ENCODE measurements at places on chromosomes 16 and 17.

DNA sequence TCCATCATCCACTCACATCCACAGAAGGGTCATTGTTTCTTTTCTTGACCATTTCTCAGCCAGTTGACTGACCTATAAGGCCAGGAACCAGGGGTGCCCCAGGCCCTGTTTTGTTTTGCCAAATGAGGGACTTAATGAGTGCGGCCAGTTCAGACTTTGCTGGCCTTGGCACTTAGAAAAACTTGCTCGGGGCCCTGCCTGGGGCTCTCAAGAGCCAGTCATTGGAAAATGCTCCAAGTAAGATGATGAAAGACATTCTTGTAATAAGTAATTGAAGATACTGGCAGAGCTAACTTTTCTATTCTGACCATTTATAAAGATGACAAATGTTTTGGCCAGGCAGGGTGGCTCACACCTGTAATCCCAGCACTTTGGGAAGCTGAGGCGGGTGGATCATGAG, 29.0 kb upstream of the CLEC18B start:
- peak; percentile 22 for DNase-seq

DNA sequence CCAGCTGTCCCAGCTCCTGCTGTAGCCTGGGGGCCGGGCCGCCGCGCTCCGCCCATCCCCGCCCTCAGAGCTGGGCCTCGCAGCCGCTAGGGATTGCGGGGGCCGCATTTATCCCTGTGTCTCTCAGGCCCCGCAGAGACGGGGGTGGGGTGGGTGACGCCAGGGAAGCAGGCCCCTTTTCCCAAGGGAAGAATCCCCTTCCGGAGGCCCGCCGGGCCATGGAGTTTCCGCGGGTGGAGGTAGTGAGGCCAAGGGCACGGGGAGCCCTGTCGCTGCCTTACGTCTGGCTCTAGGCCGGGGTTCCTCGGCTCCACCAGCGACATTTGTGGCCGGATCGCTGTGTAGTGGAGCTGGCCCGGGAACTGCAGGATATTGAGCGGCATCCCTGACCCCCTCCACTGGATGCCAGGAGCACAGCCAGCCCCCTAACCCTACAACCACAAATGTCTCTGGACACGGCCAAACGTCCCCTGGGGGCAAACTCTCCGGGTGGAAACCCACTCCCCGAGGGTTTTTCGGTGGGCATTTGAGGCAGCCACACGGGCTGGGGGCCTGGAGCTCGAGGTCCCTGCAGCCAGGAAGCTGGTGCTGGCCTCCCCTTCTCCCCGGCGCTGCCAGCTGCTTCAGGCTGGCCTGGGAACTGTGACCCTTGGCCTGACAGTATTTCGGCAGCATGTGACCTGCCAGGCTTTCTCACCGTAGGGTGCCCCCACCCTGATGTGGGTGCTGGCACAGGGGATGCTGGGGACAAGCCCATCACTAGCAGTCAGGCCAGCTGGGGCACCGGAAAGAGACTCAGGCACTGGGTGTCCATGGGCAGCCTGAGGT, 12.0 kb upstream of the CD300A start:
- DNase-seq = peak; percentile 80

DNA sequence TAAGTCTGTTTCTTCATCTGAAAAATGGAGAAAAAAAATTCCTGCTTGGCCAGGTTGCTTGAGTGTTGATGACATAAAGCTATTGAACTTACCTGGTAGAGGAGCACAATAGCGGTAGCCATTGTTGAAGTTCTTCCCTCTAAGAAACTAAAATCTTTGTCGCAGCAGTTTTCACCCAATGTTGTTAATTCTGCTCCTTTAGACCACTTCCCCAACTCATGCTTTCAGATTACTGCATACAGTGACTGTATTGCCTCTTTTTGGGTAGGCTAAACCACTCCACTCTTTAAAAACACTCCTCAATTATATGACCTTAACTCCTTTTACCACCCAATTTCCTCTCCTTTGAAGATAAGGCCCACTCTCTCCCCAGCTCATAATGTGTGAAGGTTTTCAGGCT, 35.7 kb upstream of the CCL2 start:
- DNase-seq = no peak

DNA sequence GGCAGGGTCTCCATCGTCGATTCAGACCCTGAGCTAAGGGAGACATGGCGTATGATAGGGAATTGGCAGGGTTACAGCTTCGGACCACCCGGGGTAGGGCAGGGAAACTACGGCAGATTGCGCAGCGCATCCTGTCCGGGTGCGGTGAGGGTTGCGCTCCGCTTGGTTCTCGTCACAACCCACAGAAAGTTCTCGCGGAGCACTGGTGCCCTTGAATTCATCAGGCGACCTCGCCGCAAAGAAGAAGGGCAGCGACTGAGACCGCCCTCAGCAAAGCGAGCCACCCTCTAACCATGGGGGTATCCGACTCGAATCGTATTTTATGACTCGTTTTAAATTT, 1.2 kb downstream of the HS3ST3B1 start:
- DNase-seq = no peak

DNA sequence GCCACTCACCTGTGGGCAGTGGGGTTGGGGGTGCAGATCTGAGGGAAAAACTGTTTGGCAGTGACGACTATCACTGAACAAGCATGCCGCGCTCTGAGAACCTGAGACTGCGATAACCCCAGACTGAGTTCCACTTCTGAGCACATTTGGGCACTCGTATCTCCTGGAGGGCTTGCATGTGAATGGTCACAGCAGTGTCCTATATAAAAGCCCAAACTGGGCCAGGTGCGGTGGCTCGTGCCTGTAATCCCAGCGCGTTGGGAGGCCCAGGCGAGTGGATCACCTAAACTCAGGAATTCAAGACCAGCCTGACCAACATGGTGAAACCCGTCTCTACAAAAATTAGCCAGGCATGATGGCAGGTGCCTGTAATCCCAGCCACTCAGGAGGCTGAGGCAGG, 18.7 kb downstream of the ATP2C2 start:
- no peak for DNase-seq

- DNase-seq = no peak
These were observed 606.3 kb upstream of the CDH11 start for GRCh38 chr16:65728167-65728566.

DNA sequence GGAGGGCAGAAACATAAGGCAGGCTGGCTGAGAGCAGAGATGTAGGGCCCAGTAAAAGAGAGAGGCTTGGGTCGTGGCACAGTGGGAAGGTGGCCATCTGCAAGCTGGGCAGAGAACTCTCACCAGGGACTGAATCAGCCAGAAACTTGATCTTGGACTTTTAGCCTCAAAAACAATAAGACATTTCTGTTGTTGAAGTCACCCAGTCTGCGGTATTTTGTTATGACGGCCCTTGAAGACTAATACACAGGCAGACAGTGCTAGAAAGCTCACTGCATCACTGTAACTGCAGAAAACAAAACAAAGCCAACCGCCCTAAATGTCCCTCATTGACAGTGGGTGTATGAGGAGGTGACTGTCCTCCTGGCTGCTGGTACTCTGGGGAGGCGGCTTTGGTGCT, 3.9 kb upstream of the JPH3 start:
- DNase-seq = no peak

GRCh38 chr17:68182940-68183551, 64.8 kb upstream of the AMZ2 start:
- DNase-seq = no peak

GRCh38 chr16:50103764-50104163, 38.0 kb downstream of the HEATR3 start:
- DNase-seq = peak; percentile 20

DNA sequence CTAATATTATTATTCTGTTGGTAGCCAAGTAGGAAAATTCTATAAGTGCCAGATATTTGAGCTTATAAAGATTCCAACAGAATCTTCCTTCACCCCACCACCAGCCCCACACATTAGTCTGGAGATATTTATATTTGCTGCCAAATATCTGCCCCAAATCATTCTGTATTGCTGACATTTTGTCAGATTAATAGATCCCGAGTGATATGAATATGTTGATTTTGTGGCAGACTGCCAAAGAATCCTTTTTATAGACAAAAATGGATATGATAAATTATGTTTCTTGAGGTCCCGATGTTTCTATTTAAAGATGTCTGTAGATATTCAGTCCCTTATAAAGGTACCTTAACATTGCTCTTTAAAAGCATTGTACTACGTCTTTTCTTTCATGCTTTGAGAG, 162.2 kb upstream of the KCNJ16 start:
- peak; percentile 24 for DNase-seq

DNA sequence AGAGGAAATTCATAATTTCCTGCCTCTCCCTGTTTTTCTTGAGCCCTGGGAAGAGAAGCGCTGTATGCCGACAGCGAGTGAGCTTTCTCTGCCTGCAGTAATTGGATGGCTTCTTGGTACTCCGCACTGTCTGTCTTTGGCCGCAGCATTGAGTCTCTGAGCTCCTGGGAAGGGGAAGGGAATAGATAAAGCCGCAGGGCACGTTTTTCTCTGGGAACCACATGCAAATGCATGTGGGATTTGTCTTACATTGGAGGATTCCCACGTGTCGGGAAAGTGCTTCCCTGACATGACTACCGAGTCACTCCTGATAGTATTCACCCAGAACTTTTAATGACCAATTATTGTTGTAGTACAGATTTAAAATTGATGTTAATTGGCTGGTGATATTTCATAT, 385.9 kb downstream of the CPPED1 start:
- no peak for DNase-seq

- no peak for DNase-seq
These were observed 211.5 kb upstream of the TNRC6C start for GRCh38 chr17:77746896-77747554.

- DNase-seq = no peak
These were observed 9.9 kb downstream of the FMNL1 start for GRCh38 chr17:45231481-45232116.

DNA sequence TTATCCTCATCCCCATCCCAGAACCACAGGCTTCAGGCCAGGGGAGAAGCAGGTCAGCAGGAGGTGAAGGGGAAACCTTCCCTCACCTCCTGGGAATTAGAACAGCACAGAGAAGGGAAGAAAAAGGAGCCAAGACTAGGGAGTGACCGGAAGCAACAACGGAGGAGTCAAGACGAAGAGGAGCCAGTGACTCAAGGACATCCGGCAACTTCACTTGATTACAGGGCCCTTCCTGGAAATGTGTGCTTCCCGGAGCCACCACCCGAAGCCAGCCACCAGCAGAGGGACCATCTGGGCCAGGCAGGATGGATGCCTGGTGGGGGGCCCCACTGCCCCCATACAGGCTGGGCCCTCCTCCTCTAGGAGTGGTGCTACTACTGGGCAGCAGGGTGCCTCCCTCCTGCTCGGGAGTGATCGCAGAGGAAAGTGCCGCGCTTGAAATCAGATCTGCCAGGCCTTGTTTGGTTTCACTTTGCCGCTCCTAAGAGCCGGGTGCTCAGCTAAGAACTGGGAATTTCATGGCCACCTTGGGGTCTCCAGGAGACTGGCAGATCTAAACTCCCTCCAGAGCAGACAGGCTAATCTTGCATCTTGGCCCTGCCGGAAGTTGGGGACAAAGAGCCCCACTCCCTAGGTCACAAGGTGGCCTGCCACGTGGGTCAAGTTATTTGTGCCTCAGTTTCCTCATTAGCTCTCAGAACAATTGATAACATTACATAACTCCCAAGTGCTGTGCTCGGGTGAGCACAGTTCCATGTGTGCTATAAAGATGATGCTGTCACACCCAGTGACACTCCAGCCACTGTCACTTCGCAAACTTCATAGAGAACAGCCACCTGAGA, 6.6 kb downstream of the CDC42EP4 start:
- DNase-seq = peak; percentile 67

DNA sequence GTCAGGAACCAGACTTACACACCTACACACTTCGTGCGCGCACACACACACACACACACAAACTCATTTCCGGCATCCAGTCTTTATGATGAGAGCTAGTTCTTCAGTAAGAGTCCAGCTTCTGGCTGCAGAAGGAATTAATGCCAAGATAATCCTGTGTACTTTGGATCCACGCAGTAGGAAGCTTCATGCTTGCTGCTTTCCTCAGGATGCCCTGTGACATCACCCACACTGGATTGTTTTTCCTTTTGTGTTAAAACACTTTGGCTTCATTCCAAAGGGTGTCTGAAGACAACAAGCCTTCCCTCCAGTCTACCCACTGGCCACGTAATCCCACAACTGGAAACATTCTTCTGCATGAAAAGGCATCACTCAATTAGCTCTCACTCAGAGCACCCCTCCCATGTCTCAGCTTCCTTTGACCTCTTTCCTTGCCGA, 35.4 kb downstream of the KCNJ16 start:
- DNase-seq = peak; percentile 3

- DNase-seq = peak; percentile 4
These were observed 2.1 kb upstream of the TOM1L1 start for GRCh38 chr17:54898576-54898975.

DNA sequence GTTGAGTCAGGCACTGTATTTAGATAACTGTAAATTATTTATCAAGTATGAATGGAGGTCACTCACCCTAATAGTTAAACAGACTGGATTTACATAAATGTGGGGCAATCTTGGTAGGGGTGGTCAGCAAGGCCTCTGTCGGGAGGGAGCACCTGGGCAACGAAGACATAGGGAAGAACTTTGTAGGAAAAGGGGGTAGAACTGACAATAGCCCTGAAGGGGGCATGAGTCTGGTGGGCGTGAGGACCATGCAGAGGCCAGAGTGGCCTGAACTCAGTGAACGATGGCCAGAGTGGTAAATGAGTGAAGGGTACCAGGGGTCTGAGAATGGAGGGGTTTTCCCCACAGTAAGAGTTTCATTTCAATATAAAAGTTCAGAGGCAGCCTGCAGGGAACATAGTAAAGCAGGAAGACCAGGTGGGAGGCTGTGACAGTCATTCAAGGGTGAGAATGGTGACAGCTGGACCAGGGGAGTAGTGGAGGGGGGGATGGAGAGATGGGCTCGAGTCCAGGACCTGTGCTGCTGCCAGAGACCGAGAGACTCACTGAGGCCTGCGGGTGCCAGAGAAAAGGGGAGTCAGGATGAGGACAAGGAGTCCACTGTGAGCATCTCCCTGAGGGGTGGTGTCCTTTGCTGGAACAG, 2.9 kb downstream of the C17orf67 start:
- no peak for DNase-seq

DNA sequence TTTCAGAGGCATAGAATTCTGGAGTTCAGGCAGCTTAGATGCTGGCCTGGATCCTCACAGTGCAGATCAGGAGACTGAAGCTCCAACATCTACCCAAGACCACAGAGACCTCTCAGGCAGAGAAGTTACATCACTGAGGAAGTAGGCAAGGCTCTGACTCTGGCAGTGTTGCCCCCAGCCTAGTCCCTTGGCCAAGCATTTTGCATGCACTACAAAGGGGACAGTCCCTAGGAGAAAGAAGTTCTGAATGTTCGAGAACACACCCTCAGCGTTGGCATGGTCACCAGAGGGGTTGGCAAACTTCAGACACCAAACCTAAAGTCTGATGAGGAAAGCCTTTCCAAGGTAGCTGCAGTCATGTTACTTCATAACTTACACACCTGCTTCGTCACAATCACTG, 2.5 kb downstream of the RANBP10 start:
- no peak for DNase-seq

- peak; percentile 71 for DNase-seq
These were observed 1.7 kb upstream of the SLC16A11 start for GRCh38 chr17:7045492-7046126.

DNA sequence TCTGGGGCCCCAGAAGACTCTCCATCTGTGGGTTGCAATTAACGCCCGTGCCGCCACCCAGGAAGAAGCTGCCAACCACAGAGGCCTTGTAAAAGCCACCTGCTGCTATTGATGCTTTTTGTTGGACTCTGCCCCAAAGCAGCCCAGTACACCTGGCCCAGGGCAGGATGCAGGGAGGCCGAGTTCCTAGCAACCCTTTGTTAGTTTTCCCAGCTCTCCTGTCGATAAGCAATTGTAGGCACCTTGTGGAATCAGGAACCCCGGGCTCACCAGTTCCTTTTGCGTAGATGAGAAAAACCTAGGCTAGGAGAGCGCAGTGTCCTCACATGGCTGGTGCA, 103.3 kb downstream of the ABCC6 start:
- no peak for DNase-seq

GRCh38 chr16:17067882-17068281, 402.9 kb downstream of the XYLT1 start:
- DNase-seq = no peak

GRCh38 chr17:1385861-1386260, 14.2 kb downstream of the YWHAE start:
- no peak for DNase-seq

Data from fibroblast of skin of abdomen (primary cell).